Ascending aorta (tissue), 2 donors: ENCODE measurements at places on chromosomes 7 and 10.
A peak's percentile ranks its signal among the peaks of the same experiment; 100 is the strongest.

GRCh38 chr10:83809001-83809400 lies 330.3 kb upstream of the GHITM start:
- no peaks in the 10 kb centered on the region for H3K4me1 ChIP-seq
- H3K27me3 ChIP-seq = no peaks in the 10 kb centered on the region
- H3K27ac ChIP-seq = no peak overlapping the region
- H3K36me3 ChIP-seq = no peaks in the 10 kb centered on the region

DNA sequence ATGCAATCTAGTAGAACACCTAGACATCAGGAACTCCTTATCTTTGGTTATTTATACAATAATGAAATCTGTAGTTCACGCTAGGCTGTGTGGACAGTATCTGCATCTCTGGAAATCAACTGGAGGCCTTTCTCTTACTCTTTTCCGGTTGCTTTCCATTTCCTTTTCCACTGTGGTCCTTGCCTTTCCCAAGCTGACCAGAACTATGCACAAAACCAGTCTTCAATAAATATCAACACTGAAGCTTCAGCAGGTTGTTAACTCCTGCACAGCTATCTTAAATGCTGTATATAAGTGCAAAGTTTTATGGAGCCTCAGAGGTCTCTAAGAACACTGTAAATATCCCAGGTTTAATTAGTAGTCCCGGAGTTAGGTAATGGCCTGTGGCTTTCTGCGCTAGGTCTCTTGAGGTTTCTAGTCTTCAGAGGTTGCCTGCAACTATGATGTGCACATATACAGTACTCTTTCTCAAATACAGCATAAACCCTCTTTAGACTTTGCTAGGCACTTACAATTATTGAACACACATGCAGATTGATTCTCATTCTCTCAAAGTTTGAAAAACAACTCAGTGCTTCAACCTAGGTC lies 2.4 kb downstream of the KLLN start:
- peak overlapping the region; percentile 100 for H3K4me3 ChIP-seq
- H3K27me3 ChIP-seq = no peaks in the 10 kb centered on the region
- peak overlapping the region; percentile 92 for H3K27ac ChIP-seq

GRCh38 chr7:101201695-101202602 lies 1.1 kb upstream of the MOGAT3 start:
- peaks cover 8% of the 10 kb centered on the region for H3K27me3 ChIP-seq
- H3K36me3 ChIP-seq = peaks cover 8% of the 10 kb centered on the region
- H3K27ac ChIP-seq = no peak overlapping the region

GRCh38 chr7:157519798-157520244 lies 183.0 kb downstream of the DNAJB6 start:
- H3K27ac ChIP-seq = no peak overlapping the region
- no peaks in the 10 kb centered on the region for H3K27me3 ChIP-seq
- DNase-seq = peak; percentile 27
- no peaks in the 10 kb centered on the region for H3K36me3 ChIP-seq
- no peaks in the 10 kb centered on the region for H3K4me1 ChIP-seq
- H3K4me3 ChIP-seq = no peak overlapping the region

DNA sequence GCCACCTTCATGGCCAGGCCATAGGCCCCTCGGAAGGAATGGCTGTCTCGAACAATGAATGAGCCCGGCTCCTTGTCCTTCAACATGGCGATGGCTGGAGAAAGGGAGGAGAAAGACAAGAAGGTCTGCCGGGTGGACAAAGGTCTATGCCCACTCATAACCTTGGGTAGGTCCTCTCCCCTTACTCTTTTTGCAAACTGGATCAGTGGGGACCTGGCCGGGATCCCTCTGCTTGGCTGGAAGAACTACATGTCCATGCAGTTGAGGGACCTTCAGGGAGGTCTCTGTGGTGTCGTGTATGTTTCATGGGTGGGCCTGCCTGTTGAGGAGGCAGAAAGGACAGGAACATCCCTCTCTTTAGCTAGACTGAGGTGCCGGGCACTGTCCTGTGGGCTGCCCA lies 284.8 kb downstream of the TNS3 start:
- H3K4me1 ChIP-seq = no peaks in the 10 kb centered on the region
- H3K27me3 ChIP-seq = no peaks in the 10 kb centered on the region
- H3K36me3 ChIP-seq = peaks cover 11% of the 10 kb centered on the region
- H3K4me3 ChIP-seq = no peak overlapping the region
- no peak for DNase-seq
- H3K27ac ChIP-seq = no peak overlapping the region

DNA sequence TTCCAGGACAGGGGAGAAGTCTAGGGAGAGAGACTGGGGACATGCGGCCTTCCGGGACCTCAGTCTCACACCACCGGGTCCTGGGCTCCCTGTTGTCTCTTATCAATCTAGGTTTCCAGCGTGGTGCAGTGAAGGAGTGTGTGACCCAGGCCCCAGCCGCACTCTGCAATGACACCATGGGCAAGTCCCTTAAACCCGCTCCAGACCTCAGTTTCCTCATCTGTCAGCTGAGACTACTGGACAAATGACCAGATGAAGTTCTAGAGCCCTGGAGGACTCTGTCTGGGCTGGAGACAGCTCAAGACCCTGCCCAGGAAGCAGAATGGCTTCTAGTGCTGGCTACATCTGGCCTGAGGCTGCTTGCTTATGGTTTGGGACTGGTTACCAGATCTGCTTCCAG lies 20.1 kb upstream of the EIF5AL1 start:
- H3K27ac ChIP-seq = no peak overlapping the region
- no peaks in the 10 kb centered on the region for H3K27me3 ChIP-seq
- no peak for DNase-seq
- no peaks in the 10 kb centered on the region for H3K36me3 ChIP-seq
